ENCODE measurements at places on chromosomes 5 and 9.

DNA sequence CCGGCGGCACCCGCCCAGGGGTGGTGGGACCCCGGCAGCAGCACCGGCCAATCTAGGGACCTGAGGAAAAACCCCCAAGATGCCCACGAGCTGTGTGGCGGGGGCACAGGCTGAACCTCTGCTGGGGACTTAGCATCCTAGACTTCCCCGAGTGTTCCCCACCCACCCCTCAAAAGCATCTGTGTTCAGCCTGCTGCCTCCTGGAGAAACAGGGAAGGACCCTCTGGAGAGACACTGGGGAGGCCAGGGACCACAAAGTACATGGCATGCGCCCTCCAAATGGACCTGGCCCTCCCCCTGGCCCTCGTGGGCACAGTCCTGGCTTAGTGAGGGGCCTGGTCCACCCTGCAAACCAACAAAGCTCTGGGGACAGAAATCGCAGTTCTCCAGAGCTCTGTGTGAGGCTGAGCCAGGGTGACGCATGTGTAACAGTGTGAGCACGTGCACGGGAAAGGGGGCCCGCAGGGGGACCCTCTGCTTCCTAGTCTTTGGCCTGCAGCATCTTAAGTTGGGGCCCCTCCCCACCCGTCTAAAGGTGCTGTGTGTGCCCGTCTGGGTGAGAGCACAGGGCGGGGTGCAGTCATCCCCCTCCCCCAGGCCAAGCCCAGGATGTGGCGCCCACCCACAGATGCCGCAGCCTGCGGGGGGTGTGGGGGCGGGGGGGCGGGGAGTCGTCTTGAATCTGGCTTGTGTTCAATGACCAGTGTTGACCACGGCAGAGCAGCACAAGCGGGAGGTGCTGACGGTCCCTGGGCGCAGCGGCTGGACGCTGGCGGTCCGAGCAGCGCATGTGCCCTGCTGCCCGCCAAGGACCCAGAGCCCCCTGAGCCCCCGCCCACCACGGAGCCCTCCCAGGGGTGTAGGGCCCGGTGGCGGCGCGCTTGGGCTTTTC is 672 bp upstream of the KCNT1 start:
- no peak for DNase-seq

- DNase-seq, result no peak
Measured at GRCh38 chr5:68172314-68172713, 43.2 kb upstream of the PIK3R1 start.

GRCh38 chr9:90018688-90019087 is 413.9 kb downstream of the GADD45G start:
- DNase-seq, result no peak

- DNase-seq, result no peak
Measured at GRCh38 chr9:72322678-72323077, 42.3 kb downstream of the ZFAND5 start.

GRCh38 chr9:105403552-105404248 is 44.1 kb upstream of the FSD1L start:
- no peak for DNase-seq

- DNase-seq, result no peak
Measured at GRCh38 chr9:72947984-72948465, 4.8 kb downstream of the ALDH1A1 start.

- no peak for DNase-seq
Measured at GRCh38 chr9:124349267-124349666, 66.0 kb downstream of the PSMB7 start.

DNA sequence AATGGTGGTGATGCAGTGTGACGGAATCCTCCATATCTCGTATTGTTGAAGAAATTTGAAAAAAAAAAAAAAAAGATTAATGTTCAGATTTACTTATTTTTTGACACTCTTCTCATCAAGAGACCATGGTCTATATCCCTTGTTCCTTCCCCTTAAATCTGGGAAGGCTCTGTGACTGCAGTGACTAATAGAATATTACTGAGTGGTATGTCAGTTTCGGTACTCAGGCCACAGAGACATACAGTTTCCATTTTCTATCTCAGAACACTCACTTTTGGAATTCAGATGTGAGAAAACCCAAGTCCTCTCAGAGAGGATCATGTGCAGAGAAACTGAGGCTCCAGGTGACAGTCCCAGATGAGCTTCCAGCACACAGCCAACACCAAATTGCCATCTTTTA is 1193.5 kb downstream of the DTWD2 start:
- no peak for DNase-seq

DNA sequence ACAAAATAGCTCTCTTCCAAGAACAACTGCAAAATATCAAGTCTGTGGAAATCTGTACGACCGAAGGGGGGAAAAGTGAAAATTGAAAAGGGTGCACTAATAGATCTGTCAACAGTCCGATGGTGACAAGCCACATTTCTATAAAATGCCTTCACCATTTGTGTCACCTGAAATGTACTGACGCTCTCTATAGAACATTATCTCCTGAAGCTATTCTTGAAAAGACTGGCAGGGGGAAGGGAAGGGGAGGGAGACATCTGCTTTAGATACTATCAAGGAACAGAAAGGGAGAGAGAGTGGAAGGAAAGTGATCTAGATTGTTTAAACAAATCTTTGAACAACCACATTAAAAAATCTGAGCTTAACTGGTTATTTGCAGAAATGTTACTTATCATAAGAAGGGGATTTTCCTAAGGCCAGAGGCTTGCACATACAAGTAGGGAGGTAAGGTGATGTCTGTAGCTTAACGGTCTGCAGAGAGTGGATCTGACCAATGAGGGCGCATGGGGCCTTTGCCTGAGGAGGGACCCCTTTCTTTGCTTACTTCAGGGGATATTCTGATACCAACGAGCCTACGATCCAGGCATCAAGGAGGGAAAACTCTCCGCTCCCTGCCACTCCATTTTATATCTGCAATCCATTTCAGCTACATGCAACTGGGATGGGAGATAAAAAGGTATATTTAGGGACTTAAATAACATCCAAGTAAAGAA is 92.1 kb downstream of the CRB2 start:
- no peak for DNase-seq

- DNase-seq, result no peak
Measured at GRCh38 chr5:133149345-133149744, 97.5 kb downstream of the HSPA4 start.

- DNase-seq, result no peak
Measured at GRCh38 chr9:38421498-38422211, 2.6 kb downstream of the IGFBPL1 start.

DNA sequence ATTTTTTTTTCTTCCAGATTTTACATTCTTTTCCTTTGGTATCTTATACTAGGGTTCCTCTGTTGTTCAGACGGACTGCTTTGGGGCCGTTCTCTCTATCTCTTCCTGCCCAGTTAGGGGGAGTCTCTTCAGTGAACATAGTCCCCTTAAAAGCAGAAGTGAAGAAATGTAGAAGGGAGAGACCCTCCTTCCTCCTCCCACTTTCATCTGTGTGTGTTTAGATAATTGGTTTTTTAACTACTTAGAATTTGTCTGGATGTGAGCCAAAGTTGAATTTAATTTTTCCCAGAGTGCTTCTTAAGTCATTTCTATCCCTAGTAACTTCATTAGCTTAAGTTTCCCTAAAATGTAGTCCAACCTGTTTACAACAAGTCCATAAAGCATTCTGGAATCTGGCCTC is 167.5 kb downstream of the HACD4 start:
- no peak for DNase-seq

- no peak for DNase-seq
Measured at GRCh38 chr9:69559126-69559525, 113.0 kb downstream of the APBA1 start.

- no peak for DNase-seq
Measured at GRCh38 chr5:177399997-177400868, at the start of gene PFN3. TSS of gene PFN3 (minus strand) at chr5:177400661. CDS start at chr5:177400576, 85 bp downstream.

GRCh38 chr5:2284678-2285077 is 402.0 kb upstream of the IRX4 start:
- DNase-seq, result no peak

- no peak for DNase-seq
Measured at GRCh38 chr5:87347272-87347671, 65.5 kb downstream of the CCNH start.

DNA sequence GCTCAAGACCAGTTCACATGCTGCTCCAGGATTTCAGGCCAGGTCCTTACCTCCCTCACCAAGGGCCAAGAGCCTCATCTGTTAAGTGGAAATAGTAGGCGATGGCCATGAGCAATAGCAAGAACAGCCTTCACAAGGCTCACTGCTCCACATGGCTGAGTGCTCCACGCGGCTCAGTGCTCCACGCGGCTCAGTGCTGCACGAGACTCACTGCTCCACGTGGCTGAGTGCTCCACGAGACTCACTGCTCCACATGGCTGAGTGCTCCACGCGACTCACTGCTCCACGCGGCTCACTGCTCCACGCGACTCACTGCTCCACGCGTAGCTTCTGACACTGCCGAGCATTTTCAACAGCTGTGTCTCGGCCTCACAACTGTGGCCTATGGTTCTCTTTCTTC is 36.4 kb upstream of the ADAMTS2 start:
- no peak for DNase-seq

- DNase-seq, result no peak
Measured at GRCh38 chr9:101578378-101578777, 16.4 kb downstream of the PPP3R2 start.

DNA sequence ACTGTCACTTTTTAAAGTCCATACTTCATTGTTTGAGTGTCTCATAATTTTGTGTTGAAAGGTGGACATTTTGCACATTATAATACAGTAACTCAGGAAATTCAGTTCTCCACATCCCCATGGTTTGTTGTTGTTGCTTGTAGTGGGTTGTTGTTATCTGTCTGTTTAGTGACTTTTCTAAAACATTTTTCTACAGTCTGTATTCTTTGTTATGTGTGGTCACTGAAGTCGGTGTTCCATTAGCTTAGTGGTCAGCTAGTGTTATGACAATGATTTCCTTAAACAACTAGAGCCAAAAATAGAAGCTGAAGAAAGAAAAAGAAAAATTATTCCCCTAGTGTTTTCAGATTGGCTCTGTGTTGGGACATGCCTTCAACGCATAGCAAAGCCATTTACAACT is 5.6 kb upstream of the IL33 start:
- no peak for DNase-seq

GRCh38 chr9:28329323-28329722 is 756.0 kb upstream of the C9orf72 start:
- DNase-seq, result no peak

- no peak for DNase-seq
Measured at GRCh38 chr5:38720554-38721361, 125.1 kb upstream of the OSMR start.

- no peak for DNase-seq
Measured at GRCh38 chr5:68711293-68712200, 382.3 kb upstream of the SLC30A5 start.

DNA sequence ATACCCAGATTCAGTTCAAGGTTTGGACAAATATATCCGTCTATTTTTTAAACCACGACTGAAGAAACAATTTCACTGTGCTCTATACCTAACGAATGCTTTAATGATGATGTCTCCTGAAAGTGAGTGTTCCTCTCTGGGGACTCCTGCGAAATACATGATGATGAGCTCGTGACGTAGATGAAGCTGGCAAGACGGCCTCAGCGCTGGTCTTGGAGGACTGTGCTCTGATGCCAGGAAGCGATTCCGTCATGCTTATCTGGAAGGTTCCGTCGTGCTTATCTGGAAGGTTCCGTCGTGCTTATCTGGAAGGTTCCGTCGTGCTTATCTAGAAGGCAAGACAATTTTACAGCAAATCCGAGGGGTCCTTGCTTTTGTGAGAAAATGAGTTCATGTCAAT is 250.8 kb upstream of the IRX2 start:
- no peak for DNase-seq

- DNase-seq, result no peak
Measured at GRCh38 chr5:1936413-1936812, 53.7 kb upstream of the IRX4 start.

- no peak for DNase-seq
Measured at GRCh38 chr5:141737535-141737934, 55.5 kb upstream of the ARAP3 start.

- no peak for DNase-seq
Measured at GRCh38 chr9:34143116-34143515, 16.6 kb upstream of the DCAF12 start.

DNA sequence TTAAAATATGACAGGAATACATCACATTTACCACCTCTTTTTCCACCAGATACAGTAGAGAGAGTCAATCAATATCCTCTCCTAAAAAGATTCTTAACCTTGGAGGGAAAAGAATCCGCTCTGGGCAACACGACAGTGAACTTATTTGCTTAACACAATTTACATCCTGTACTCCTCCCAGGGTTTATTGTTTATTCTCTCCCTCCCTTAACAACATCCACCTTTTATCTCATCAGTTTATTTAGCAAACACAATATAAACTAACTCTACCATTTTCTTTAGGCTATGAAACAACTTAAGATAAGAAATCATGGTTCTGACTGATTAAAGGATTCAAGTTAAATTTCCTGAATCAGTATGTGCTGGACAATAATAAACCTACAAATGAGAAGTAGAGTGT is 50.9 kb downstream of the CERT1 start:
- DNase-seq, result no peak

GRCh38 chr5:168585119-168585856 is 6.1 kb upstream of the PANK3 start:
- no peak for DNase-seq

DNA sequence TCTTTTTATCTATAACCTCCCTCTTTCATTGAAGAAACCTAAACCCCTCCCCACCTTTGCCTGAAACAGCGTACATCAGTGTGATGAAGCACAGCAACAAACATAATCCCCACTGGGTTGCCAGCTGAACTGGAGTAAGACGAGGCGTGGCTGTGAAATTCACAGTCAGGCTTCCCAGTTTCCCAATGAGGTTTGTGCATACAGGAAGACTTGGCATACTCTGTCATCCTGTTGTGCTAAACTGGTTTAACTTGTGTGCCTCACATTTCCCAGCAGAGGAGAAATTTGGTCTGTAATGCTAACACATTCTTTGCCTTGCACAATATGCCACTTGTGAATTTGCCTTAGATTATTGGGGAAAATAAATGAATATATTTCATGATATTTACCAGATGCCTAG is 121.5 kb downstream of the SV2C start:
- DNase-seq, result no peak

DNA sequence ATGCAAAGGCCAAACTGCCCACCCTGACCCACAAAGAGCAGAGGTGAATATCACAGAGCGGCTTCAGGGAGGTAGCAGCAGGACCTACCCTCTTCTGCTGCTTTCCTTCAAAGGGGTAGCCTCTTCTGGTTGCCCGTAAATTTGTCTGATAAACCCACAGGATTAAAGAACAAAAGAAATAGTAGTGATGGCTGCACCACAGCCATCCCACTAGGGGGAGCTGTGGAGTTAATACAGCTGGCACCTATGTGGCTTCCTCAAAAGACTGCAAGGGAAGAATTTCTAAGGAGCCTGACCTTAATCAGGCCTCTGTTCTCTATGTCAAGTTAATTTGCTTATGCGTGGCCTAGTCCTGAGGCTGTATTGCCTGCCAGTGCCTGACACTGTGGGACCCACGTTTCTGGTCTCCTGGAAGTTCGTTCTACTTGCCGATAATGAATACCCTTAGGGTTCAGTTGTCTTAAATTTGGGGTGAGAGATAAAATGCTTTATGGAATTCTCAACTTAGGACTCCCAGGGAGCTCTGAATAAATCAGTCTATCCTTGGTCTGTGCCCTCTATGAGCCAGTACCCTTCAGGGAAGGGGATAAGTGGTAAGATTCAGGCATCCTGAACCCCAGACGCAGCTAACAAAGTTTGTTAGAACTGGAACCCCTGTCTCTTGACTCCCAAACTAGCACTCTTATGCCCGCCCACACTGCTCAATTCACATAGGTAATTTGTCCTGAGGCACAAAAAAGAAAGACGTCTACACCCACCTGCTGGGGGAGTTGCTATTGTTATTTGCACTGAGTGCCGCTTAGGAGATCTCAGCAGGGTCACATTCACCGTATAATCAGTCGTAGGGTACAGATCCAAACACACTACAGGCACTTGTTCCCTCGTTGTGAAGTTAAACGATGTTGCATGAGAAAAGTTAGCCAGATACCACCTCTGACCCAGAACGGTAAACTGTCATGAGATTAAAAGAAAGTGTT is 77.1 kb downstream of the SUSD1 start:
- peak; percentile 78 for DNase-seq

All from muscle of arm (tissue), 14 donors.